ENCODE measurements at places on chromosomes 1 and 21. TPM values are rescaled to one million over a fixed set of nuclear protein-coding genes. Genes with fewer than 3 reads are reported as not detected.

FMO5 gene
- polyA plus RNA-seq: 20.0 TPM

GLIS1 gene
- not detected for polyA plus RNA-seq

SH2D1B gene
- 0.88 TPM for polyA plus RNA-seq

DNA sequence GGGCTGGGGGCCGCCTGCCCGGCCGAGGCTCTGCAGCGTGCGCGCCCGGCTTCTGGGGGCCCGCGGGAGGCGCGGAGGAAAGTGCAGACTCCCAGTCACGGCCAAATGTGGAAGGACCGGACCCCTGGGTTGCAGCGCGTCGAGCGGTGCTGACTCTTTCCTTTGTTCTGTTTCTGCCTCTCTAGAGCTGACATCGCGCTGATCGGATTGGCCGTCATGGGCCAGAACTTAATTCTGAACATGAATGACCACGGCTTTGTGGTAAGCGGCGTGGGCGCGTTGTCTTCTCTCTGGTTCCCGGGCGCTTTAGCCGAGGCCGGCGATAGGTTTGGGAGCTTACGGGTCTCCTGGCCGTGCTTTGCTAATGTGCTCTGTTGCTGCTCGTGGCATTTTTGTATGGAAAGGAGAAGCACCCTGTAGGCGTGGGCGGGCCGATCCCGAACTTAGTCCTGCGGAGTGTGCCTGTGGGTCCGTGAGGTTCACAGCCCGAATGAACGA, 629 bp downstream of the PGD start:
- peak overlapping the region; percentile 69 for H3K4me3 ChIP-seq
- peak; percentile 36 for DNase-seq
- H3K27me3 ChIP-seq: no peaks in the 10 kb centered on the region
- peaks cover 25% of the 10 kb centered on the region for H3K4me1 ChIP-seq
- peaks cover 22% of the 10 kb centered on the region for H3K36me3 ChIP-seq
- peak overlapping the region; percentile 65 for H3K27ac ChIP-seq

- H3K36me3 ChIP-seq: no peaks in the 10 kb centered on the region
- peaks cover 9% of the 10 kb centered on the region for H3K4me1 ChIP-seq
- DNase-seq: no peak
- H3K27ac ChIP-seq: no peak overlapping the region
- no peaks in the 10 kb centered on the region for H3K27me3 ChIP-seq
These were observed 35.4 kb downstream of the ACOT7 start for GRCh38 chr1:6358144-6358624.

DNA sequence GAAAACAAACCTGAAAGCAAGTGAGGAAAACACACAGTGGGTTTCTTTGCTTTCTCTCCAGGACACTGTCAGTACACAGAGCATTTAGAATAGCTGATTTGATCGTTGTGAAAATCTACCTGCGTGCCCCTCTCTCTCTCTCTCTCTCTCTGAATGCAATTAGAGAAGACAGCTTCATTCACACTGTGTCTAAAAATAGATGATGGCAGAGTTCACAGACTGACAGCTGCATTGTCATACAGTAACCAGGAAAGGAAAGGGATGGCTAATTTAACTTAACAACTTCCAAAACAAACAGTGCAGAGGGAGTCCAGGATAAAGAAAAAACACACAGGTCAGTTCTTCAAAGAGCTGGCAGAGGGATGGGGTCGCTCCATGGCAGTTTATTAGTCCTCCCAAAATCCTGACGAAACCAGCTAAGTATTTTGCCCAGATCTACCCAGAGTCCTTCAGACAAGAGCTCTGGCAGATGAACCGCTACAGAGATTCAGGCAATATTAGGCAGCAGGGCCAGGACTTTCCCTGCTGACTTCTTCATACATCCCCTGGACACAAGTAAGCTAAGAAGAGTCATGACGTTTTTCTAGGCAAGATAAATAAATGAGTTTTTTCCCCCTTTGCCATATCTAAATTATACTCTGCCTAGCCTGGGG, 58.9 kb downstream of the WLS start:
- no peaks in the 10 kb centered on the region for H3K27me3 ChIP-seq
- no peaks in the 10 kb centered on the region for H3K4me1 ChIP-seq
- no peaks in the 10 kb centered on the region for H3K36me3 ChIP-seq
- no peak for DNase-seq
- H3K4me3 ChIP-seq: no peak overlapping the region

DNA sequence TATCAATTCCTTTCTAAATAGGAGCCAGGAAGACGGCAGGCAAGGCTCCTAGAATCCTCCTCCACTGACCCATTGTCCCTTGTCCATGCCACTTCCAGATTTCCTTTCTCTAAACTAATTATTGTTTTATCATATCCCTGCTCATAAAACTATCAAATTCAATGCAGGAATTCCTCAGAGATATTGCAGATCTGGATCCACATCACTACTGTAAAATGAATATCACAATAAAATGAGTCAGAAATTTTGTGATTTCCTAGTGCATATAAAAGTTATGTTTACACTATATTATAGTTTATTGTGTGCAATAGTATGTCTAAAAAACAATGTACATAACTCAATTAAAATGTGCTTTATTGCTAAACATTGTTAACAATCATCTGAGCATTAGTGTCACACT, 498.7 kb upstream of the NEGR1 start:
- no peaks in the 10 kb centered on the region for H3K27me3 ChIP-seq
- H3K4me1 ChIP-seq: no peaks in the 10 kb centered on the region
- DNase-seq: no peak
- no peak overlapping the region for H3K27ac ChIP-seq
- H3K4me3 ChIP-seq: no peak overlapping the region
- H3K36me3 ChIP-seq: no peaks in the 10 kb centered on the region

All from CD14-positive monocyte (primary cell).